CD4-positive, alpha-beta T cell treated with Interleukin-6 at 100 ng/mL for 8 hours (primary cell): ENCODE measurements at places on chromosomes 11 and 22.

DNA sequence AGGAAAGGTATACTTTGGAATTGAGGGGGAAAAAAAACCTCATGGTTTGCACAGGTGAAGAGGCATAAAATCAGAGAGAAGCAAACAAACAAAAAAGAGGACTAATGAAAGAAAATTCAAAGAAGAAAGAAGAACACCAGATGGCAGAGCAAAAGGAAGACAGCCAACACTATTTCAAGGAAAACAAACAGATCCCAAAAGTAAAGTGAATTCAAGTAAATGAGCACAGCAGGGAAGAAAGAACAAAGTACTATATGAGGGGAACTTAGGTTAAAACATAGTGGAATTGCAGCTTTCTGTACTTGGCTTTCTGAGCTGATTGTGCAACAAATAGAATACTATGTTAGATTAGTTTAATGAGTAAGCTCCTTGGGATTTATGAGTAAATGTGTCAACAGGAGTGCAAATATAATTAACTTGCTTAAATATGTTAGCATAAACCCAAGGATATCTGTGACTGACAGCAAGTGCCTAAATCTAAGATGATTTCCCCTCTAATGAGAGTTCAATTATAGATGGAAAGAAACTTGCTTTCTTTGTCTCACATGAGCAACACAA lies 404.6 kb upstream of the CNTN5 start:
- DNase-seq = no peak

GRCh38 chr11:123654566-123655081 lies at the start of gene SCN3B:
TSS of gene SCN3B (minus strand) at chr11:123654624. CDS start at chr11:123653801, 823 bp downstream.
- DNase-seq = peak; percentile 3

GRCh38 chr11:57645689-57646085 lies 4.0 kb downstream of the YPEL4 start:
- DNase-seq = no peak

- no peak for DNase-seq
Measured at GRCh38 chr11:70226967-70227366, 23.9 kb downstream of the FADD start.

GRCh38 chr11:74776546-74776945 lies 27.9 kb downstream of the RNF169 start:
- no peak for DNase-seq
